CD4-positive, alpha-beta T cell treated with Interleukin-10 for 1 hour (primary cell): ENCODE measurements at places on chromosomes 11 and 22.

DNA sequence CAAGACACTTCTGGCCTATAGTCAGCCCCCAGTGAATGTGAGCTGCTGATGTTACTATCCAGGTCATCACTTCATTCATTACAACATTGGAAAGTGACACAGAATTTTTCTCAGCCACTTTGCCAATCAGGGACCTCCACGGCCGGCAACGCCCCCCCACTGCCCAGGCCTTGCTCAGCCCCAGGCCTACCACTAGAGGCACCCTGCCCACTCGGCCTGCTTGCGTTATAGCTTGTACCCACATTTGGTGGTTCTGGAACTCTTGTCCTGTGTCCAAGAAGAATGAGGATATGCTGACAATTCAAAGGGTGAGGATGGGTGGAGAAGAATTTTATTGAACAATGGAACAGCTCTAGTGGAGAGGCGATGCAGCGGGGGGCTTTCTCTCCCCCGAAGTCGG, 96.2 kb downstream of the TSPAN18 start:
- DNase-seq, result no peak

- DNase-seq, result no peak
Measured at GRCh38 chr11:13701506-13701905, 33.0 kb downstream of the FAR1 start.

GRCh38 chr11:7967826-7968225, 2.6 kb upstream of the NLRP10 start:
- DNase-seq, result no peak

- DNase-seq, result no peak
Measured at GRCh38 chr22:33658775-33659174, 261.5 kb downstream of the LARGE1 start.

DNA sequence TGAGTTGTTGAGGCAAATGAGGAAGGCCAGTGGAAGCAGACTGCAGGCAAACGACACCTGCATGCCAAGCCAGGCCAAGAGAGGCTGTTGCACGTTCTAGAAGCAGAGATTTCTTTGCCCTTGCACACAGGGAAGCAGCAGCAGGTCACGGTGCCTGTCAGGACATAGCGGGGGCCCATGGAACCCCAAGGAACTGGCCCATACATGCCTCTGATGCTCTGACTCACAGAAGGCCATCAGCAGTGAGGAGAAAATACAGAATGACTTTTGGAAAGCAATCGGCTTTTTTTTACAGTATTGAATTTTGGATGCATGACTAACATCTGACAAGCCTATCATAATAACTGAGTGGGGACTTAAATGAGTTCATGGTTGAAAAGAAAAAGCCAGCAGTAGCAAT, 123.9 kb downstream of the MPPED1 start:
- no peak for DNase-seq

DNA sequence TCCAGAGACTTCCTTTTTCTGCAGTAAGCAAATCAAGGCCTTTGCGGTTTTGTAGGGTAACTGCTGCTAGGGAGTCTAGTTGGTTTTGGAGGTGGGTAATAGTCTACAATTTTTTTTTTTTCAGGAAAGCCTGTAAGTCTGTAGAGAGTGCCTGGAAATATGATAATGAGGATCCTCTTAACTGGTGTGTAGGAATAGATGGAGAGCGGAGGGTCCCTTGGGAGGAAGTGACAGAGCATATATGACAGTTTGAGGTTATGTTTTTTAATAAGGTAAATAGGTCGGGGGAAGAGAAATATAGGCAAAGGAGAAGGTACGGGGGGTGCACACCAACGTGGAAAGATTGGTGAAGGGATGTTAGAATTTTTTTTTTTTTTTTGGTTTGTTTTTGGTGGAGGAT, 25.9 kb downstream of the ZNF195 start:
- DNase-seq, result no peak

DNA sequence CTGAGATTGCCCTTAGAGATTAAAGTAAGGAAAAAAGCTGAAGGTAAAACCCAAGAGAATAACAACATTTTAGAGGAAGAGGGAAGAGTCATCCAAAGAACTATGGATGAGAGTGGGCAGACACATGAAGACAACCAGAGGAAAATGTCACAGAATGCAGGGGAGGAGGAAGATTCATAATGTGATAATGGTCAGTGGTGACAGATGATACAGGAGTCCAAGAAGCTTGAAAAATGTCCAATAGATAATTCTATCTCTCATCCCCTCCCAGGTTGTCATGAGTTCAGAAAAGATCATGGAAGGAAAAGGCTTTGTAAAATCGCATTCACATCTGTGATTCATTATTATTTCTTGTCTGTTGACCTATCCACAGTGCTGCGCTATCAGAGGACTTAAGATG, 282.3 kb upstream of the CCDC90B start:
- DNase-seq, result no peak

DNA sequence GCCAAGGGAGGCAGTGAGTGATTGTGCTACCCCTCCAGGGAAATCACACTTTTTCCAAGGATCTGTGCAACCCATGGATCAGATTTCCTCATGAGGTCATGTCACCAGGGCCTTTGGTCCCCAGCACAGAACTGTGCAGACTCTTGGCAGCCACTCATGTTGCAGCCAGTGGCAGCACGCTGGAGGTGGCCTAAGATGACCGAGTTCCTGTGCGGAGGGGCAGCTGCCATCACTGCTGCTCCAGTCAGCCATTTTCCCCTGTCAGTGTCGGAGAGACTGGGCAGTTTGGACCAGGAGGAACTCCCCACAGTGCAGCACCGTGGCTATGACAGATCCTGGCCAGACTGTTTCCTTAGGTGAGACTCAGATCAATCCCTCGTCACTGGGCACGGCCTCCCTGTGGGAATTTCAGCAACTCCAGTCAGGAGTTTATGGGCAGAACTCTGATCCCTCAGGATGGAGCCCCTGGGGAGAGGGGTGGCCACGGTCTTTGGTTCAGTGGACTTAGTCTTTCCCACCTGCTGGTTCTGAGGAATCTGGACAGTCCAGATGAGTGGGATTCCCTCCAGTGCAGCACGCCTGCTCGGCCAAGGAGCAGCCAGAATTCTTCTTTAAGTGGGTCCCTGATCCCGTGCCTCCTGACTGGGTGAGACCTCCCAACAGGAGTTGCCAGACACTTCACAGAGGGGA, 194.6 kb upstream of the CARD18 start:
- no peak for DNase-seq

GRCh38 chr11:130573767-130574166, 125.3 kb downstream of the ADAMTS15 start:
- DNase-seq, result no peak

GRCh38 chr11:124804884-124805283, 4.7 kb upstream of the MSANTD2 start:
- DNase-seq, result no peak
